Type B pancreatic cell (in vitro differentiated cells): ENCODE measurements at places on chromosomes 5 and 9. TPM values are rescaled to one million over a fixed set of nuclear protein-coding genes. Genes with fewer than 3 reads are reported as not detected.

DNA sequence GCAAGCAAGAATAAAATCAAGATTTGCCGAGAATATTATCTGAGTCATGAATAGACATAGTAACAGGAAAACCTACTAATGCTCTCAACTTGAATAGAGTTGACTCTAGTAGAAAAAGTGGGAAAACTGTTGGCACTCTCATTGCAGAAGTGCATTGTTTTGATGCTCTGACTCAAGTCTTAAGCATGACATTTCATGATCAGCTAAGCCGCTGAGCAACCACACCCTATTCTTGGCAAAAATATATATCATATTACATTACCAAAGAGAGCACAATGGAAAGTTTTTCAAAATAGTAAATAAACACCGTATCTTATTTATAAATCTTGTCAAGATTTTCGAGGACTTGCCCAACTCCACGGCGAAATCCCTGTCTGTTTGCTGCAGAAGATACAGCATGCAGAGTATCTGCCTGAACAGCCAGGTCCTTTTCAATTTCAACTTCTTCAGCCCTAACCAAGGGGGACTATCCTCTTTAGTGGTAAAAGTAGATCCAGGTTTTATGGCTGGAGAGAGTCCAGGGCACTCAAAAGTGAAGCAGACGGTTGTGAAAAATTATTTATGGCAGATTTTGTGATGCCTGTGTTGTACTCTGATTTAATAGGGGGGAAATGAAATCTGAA, 13.9 kb upstream of the ADAMTSL1 start:
- H3K4me1 ChIP-seq = peaks cover 3% of the 10 kb centered on the region
- H3K4me3 ChIP-seq = no peak overlapping the region
- no peaks in the 10 kb centered on the region for H3K36me3 ChIP-seq

DNA sequence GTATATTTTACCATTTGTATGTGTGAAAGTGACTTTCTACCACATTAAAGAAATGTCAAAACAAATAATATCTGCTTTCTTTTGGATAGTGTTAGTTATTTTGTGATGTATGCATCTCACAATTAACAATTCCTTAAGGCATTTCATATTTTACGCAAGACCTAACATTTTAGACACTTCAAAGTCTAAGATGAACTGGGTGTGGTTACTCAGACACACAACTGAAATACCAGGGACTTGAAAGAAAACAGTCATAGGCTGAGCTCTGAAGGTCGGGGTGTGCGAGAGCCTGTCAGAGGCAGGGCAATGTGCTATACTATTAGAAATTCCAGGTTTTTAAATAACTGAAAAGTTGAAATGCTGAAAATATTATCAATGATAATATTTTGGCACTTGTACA, 44.5 kb upstream of the ZNF622 start:
- H3K36me3 ChIP-seq = no peaks in the 10 kb centered on the region
- H3K27ac ChIP-seq = no peak overlapping the region
- no peaks in the 10 kb centered on the region for H3K27me3 ChIP-seq
- peaks cover 10% of the 10 kb centered on the region for H3K4me1 ChIP-seq
- no peak overlapping the region for H3K4me3 ChIP-seq

- H3K27ac ChIP-seq = no peak overlapping the region
- no peaks in the 10 kb centered on the region for H3K27me3 ChIP-seq
- no peaks in the 10 kb centered on the region for H3K36me3 ChIP-seq
These were observed 39.7 kb downstream of the PTTG1 start for GRCh38 chr5:160461378-160461777.

DNA sequence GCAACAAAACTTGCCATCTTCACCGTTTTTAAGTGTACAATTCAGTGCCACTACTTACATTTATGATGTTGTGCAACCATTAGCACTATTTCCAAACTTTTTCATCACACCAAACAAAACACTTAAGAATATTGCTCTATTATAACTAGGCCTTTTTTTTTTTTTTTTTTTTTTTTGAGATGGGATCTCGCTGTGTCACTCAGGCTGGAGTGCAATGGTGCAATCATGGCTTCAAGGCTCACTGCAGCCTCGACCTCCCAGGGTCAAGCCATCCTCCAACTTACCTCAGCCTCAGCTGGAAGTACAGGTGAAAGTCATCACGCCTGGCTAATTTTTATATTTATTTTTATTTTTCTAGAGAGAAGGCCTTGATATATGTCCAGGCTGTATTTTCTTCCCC, 22.3 kb upstream of the LMNB1 start:
- H3K36me3 ChIP-seq = no peaks in the 10 kb centered on the region
- H3K4me3 ChIP-seq = no peak overlapping the region
- no peaks in the 10 kb centered on the region for H3K27me3 ChIP-seq
- no peaks in the 10 kb centered on the region for H3K4me1 ChIP-seq

DNA sequence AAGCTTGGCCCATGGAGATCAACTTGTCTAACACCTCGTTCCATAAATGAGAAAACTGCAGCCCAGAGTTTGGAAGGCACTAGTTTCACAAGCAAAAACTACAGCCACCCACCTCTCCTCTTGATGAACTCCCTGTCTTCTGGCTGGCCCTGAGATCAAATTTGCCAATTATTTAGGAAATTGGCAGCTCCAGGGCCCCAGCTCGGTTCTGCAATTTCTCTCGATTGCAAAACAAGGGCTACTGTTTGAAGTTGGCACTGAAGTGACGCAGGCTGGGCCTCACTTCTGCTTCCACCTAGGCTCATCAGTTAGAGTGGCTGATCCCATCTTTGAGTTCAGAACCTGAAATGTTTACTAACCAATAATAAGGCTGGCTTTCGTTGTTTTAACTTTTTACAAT, 3.7 kb upstream of the GPX3 start:
- DNase-seq = no peak
- H3K36me3 ChIP-seq = no peaks in the 10 kb centered on the region
- no peak overlapping the region for H3K4me3 ChIP-seq
- H3K4me1 ChIP-seq = no peaks in the 10 kb centered on the region
- H3K27me3 ChIP-seq = peaks cover 16% of the 10 kb centered on the region

- peaks cover 27% of the 10 kb centered on the region for H3K4me1 ChIP-seq
- DNase-seq = no peak
- peak overlapping the region; percentile 41 for H3K4me3 ChIP-seq
- H3K36me3 ChIP-seq = no peaks in the 10 kb centered on the region
- H3K27me3 ChIP-seq = no peaks in the 10 kb centered on the region
These were observed 30.8 kb upstream of the ALDH1A1 start for GRCh38 chr9:72983512-72984225.

- H3K4me3 ChIP-seq = no peak overlapping the region
- no peaks in the 10 kb centered on the region for H3K27me3 ChIP-seq
- H3K27ac ChIP-seq = peak overlapping the region; percentile 56
- H3K36me3 ChIP-seq = no peaks in the 10 kb centered on the region
- DNase-seq = no peak
These were observed 34.2 kb downstream of the PRKACG start for GRCh38 chr9:68979538-68980314.

GRCh38 chr5:9455826-9456434, 89.9 kb downstream of the SEMA5A start:
- H3K4me3 ChIP-seq = peak overlapping the region; percentile 29
- H3K4me1 ChIP-seq = peaks cover 36% of the 10 kb centered on the region
- DNase-seq = no peak
- peak overlapping the region; percentile 38 for H3K27ac ChIP-seq
- H3K36me3 ChIP-seq = no peaks in the 10 kb centered on the region

GRCh38 chr9:133605856-133606707, 3.1 kb downstream of the FAM163B start:
- peaks cover 69% of the 10 kb centered on the region for H3K27me3 ChIP-seq
- H3K4me3 ChIP-seq = no peak overlapping the region
- H3K4me1 ChIP-seq = no peaks in the 10 kb centered on the region
- H3K27ac ChIP-seq = no peak overlapping the region
- DNase-seq = no peak

GRCh38 chr9:98427491-98427890, 172.0 kb upstream of the TBC1D2 start:
- no peak for DNase-seq
- no peaks in the 10 kb centered on the region for H3K4me1 ChIP-seq
- H3K36me3 ChIP-seq = no peaks in the 10 kb centered on the region
- no peak overlapping the region for H3K27ac ChIP-seq

- DNase-seq = no peak
- H3K27ac ChIP-seq = no peak overlapping the region
- no peak overlapping the region for H3K4me3 ChIP-seq
- peaks cover 7% of the 10 kb centered on the region for H3K4me1 ChIP-seq
- H3K27me3 ChIP-seq = no peaks in the 10 kb centered on the region
These were observed 29.6 kb downstream of the CRHBP start for GRCh38 chr5:76982450-76982849.

GRCh38 chr5:135711911-135712310, 122.6 kb upstream of the SLC25A48 start:
- no peak overlapping the region for H3K4me3 ChIP-seq
- peaks cover 24% of the 10 kb centered on the region for H3K27me3 ChIP-seq
- no peak for DNase-seq

CEP120 gene
- total RNA-seq = 16.4 and 26.9 TPM in 2 replicates

ANKRD33B gene
- 3.4 and 5.4 TPM in 2 replicates for total RNA-seq

TMEM245 gene
- total RNA-seq = 44.4 and 49.2 TPM in 2 replicates

BARHL1 gene
- 0.14 TPM in 1 of 2 replicates, not detected in the other for total RNA-seq

TAS2R1 gene
- not detected in 2 replicates for total RNA-seq

PKD2L2 gene
- not detected in 2 replicates for total RNA-seq

CANX gene
- total RNA-seq = 597 and 598 TPM in 2 replicates

KIAA1958 gene
- 15.0 and 28.1 TPM in 2 replicates for total RNA-seq
